Activated CD4-positive, alpha-beta T cell treated with anti-CD3 and anti-CD28 coated beads, Interleukin-2, amount 50 U/mL, for 24 hours (primary cell): ENCODE measurements at places on chromosomes 5 and 9.
A peak's percentile ranks its signal among the peaks of the same experiment; 100 is the strongest.

DNA sequence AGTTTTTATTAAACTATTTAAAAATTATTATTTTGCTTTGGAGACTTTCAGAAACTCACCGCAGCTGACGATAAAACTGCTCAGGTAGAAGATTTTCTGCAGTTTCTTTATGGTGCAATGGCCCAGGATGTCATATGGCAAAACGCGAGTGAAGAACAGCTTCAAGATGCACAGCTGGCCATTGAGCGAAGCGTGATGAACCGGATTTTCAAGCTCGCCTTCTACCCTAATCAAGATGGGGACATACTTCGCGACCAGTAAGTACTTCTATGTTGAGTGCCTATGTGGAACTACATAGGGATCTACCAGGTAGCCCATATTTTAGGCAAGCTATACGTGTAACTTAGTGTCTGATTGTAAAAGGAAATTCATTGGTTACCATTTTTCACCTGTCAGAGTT lies 94.0 kb downstream of the GAPVD1 start:
- DNase-seq = no peak

GRCh38 chr5:119289438-119290044 lies 66.3 kb upstream of the TNFAIP8 start:
- no peak for DNase-seq

DNA sequence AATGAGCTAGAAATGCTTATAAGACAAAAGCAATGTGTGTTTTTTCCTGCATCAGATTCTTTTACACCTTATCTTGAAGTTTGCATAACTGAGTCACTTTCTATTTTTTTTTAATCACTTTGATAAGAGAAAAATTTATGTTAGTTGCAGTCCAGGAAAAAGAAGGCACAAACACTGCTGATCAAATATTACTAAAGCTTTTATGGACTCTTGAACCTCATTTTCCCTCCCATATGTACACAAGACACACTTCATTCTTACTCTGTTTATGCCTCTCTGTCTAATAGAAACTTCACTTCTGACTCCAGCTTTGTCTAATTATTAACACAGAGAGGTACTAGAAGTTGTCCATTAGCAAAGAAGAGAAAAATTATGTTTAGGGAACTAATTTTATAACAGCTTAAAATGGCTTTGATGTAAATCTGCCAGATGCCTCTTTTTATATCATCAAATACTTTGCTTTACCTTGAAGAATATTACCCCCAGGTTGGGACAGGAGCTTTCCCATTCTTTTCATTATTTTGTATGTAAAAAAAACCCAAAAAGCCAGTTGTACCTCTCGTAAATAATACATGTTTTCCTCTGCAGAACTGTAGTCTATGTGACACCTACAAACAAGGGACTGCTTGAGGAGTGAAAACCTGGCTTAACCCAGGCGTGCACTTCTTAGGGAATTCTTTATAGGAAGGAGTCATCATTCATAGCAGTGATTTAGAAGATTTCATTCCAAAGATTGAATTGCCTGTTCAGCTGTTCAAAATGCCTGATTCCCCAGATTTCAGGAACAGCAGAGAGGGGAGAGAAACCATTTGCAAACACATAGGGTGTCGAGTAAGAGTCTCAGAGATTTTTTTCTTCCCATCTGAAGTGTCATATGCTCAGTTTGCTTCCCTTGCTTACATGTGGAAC lies 72.6 kb downstream of the DAPK1 start:
- no peak for DNase-seq

- no peak for DNase-seq
Observed at GRCh38 chr5:56700711-56701110, 114.6 kb upstream of the MAP3K1 start.

GRCh38 chr5:55062039-55062779 lies 38.2 kb downstream of the GZMK start:
- DNase-seq = peak; percentile 5

GRCh38 chr5:28809811-28810750 lies 1771.7 kb upstream of the CDH9 start:
- no peak for DNase-seq

DNA sequence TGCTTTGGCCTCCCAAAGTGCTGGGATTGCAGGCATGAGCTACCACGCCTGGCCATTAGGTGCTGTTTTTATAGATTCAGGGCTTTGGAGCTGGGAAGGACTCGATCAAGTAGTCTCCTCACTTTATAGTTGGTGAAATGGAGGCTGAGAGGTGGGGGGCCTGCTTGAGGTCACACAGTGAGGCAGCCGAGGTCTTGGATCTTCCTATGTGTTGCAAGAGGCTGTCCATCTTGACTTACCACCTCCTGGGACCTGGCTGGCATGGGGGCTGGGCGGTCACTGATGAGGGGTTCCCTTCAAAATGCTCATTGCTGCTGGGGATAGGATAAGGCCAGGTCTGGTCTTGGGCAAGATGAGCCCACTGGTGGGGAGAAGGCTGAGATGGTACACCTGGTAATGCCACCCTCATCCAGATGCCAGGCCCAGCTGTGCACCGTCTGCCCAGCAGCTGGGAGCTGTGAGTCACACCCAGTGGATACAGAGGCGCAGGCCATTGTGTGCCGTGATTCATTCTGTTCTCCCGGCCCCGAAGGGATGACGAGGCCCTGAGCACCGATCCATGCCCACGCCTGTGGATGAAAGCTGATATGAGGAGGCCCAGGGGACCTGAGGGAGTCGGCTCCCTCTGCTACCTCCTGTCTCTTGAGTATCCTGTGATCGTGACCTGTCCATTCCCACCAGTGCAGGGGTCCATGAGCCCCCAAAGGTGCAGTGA lies 10.5 kb upstream of the NDST1 start:
- no peak for DNase-seq

- no peak for DNase-seq
Observed at GRCh38 chr9:98523231-98523901, 185.4 kb downstream of the GABBR2 start.

DNA sequence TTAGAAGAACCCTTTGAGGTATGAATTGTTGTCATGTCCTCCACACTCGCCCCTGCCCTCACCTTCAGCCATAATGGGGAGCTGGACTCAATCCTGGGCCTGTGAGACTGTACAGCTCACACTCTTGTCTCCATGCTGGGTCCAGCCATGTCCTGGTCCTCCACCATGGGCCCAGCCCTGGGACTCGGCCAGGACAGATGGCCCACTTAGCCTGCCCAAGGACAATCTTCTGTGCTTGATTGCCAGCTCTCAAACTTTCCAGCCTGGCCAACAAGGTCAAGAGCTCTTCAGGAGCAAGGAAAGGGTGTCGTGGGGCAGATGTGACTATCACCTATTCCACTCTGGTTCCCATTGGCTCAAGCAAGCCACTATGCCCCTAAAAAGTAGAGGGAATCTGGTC lies 90.8 kb downstream of the HRH2 start:
- no peak for DNase-seq

- DNase-seq = no peak
Observed at GRCh38 chr9:126631254-126631653, 17.5 kb downstream of the LMX1B start.

DNA sequence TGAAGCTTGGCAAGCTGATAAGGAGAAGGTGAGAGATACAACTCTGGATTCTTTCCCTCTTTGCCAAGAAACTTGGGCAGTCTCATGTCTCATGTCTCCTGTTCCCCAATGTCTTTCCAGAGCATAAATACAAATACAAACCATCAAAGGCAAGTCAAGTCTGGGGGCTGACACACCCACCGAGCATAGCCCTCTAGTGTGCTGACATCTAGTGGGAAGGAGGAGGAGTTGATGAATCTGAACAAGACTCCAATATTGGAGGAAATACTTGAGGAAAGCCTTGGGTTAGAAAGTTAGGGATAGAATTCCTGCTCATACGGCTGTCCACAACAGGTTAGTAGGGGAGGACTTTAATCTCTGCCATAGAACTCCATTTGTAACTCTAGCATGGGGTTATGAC lies 8.6 kb downstream of the MLANA start:
- no peak for DNase-seq

GRCh38 chr9:132546148-132547051 lies 36.0 kb upstream of the BARHL1 start:
- no peak for DNase-seq

DNA sequence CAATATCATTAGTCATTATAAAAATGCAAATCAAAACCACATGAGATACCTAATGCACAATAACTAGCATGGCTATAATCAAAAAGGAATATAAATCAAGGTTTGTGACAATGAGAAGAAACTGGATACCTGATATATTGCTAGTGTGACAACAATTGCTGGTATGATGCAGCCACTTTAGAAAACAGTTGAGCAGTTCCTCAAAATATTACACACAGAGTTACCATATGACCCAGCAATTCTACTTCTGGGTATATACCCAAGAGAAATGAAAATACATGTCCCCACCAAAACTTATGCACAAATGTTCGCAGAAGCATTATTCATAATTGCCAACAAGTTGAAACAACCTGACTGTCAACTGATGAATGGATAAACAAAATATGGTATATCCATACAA lies 339.7 kb upstream of the POU5F2 start:
- no peak for DNase-seq

GRCh38 chr9:3296536-3296935 lies 229.3 kb downstream of the RFX3 start:
- no peak for DNase-seq

- DNase-seq = no peak
Observed at GRCh38 chr5:116492016-116492623, 82.5 kb downstream of the SEMA6A start.

DNA sequence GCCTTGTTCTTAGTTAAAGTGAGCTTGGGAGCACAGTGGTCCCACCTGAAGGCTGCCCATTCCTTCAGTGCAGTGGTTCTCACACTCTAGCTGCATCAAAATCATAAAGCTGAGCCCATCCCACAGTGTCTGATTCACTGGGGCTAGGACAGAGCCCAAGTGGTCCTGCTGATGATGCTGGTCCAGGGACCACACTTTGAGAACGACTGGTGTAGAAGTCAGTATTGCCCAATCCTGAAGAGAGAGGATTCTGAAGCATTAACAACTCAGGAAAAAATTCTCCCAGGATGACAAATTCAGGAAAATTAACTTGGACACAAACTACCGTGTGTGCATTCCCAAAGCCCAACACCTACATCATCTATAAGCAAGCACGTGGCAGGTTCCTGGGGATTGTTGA lies 176.2 kb downstream of the GABBR2 start:
- no peak for DNase-seq

DNA sequence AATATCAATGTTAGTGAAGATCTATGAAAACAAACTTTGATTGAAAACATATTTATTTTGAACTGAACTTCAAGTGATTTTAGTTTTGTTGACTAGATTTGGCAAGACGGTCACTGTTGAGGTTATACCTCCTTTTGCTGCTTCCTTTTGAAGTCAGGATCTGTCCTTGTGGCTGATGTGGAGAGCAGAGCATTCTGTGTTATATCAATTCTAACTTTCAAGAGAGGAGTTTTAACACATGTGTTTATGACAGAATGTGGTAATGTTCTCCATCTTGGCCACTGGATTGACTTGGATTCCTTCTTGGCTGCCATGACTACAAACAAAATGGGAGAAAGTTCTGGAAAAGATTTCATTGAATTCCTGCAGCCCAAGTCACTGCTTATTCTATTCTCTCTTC lies 104.0 kb upstream of the ACTBL2 start:
- no peak for DNase-seq

DNA sequence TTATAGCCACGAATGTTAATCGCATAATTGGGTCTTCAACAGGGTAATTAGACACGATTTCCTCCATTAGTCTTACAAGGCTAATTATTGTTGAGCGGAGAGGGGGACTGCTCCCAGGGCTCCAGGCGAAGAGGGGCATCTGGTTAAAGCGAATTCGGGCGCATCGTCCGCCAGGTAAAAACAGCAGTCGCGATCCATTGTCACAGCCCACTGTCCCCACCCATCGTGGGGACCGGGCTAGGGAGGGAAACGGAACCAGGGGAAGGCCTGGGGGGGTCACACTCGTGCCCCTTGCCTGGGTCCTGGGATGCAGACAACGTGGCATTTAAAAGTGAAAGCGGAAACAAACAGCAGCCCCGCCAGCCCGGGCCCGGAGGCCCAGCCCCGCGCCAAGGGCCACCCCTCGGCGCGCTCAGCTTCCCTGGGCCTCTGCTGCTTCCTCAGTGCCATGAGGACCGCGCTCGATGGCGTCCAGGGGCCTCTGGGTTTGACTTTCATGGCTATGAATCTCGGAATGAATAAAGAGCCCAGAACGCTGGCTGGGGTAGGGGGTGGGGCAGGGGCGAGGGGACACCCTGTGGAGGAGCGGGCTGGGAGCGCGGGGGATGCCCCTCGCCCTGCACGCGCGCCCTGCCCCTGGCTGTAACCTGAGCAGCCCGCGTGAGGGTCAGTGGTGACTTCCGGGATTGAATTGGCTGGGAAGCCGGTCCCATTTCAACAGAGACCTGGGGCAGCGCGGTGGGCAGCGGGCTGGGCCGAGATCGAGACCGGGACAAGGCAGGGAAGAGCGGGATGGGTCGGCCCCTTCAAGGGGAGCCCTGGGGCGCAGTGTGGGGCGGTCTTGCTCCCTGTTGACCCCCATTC lies 99.9 kb downstream of the GTF3C4 start:
- peak; percentile 49 for DNase-seq

- no peak for DNase-seq
Observed at GRCh38 chr9:116232424-116233159, 79.0 kb downstream of the PAPPA start.

DNA sequence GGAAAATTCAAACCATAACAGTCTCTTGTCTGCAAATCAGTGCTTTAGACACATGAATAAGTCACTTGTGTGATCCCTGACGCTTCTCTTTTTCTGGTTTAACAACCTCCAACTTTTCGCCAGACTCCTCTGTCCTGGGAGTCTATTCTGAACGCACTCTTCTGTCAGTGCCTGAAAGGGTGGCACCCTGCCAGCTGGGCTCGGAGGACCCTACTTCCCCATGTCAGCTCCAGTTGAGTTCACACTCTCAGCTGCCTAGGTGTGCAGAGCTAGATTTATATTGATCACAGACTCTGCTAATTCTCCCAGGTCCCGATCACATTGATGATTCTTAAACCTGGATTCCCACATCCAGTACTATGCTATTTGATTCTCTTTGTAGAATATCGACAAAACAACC lies 649.1 kb downstream of the BNC2 start:
- DNase-seq = no peak

DNA sequence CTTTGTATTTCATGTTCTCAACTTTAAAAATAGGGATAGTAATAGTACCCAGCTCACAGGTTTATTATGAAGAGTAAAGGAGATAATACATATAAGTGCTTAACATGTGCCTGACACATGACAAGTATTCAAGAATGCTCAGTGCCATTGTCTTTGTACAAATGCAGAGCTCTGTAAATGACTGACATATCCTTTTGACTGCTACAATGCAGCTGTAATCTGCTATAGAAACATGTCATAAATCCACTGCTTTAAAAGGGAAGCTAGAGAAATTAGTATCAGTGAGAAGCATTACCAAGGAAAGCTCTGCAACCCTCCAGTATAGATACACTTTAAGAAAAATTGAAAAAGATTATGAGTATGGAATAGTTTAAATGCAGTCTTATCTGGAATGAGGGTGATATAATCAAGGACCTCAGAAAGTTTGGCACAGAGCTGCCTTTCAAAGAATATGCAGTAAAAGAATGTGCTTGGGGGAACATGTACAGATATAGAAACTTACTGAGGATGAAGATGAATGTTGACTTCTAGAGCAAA lies 17.9 kb downstream of the ERAP1 start:
- DNase-seq = no peak
